ENCODE measurements at places on chromosomes 11 and 22. TPM values are rescaled to one million over a fixed set of nuclear protein-coding genes. Genes with fewer than 3 reads are reported as not detected.

PTPRCAP gene
- 0.89 TPM for total RNA-seq

AGBL2 gene
- total RNA-seq: 0.34 TPM

IL10RA gene
- not detected for total RNA-seq

DEUP1 gene
- not detected for total RNA-seq

GRCh38 chr11:76419896-76420295, 24.9 kb upstream of the EMSY start:
- no peak for DNase-seq

- no peak for DNase-seq
Measured at GRCh38 chr11:60951606-60951903, 421 bp downstream of the SLC15A3 start.

DNA sequence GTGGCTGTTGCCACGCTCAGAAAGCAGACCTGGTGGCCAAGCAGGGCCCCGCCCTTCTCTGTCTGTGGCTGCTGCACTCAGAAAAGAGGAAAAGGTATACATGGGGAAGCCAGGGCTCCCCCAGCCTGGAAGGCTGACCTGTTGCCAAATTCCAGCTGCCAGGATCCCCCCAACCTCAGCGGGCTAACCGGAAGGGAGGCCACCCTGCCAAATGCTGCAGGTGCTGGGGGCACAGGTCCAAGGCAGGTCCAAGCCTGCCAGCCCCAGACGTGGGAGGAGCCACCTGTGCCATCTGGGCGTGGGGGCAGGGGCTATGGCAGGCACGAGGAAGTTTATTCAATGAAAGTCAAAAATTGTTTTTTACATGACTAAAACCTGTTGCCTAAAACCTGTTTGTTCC, 2.6 kb downstream of the NPTXR start:
- no peak for DNase-seq

GRCh38 chr11:65403607-65404121, 17.2 kb downstream of the FRMD8 start:
- no peak for DNase-seq

DNA sequence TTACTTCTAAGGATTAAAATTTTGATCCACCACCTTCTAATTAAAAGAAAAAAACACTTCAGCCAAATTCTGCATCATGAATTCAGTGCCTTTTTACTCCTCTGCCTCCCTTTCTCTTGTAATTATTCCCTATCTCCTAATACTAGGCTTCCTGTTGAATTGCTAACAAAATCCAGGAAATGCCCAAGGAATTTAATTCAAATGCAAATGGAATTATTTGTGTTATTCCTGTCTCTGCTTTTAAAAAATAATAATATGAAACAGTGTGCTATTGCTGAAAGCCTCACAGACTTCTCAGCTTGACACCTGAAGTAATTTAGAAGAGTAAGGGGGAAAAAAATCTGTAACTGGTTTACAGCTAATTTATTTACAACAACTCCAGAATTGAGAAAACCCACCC, 85.5 kb downstream of the DLG2 start:
- no peak for DNase-seq

GRCh38 chr11:134522782-134523570, 110.9 kb upstream of the B3GAT1 start:
- no peak for DNase-seq

- no peak for DNase-seq
Measured at GRCh38 chr22:41048791-41049717, 43.3 kb upstream of the EP300 start.

GRCh38 chr22:37098976-37099591, 10.4 kb downstream of the TMPRSS6 start:
- no peak for DNase-seq

- DNase-seq: no peak
Measured at GRCh38 chr11:8331767-8332166, 68.1 kb upstream of the LMO1 start.

GRCh38 chr11:96481204-96481603, 91.4 kb downstream of the JRKL start:
- no peak for DNase-seq

DNA sequence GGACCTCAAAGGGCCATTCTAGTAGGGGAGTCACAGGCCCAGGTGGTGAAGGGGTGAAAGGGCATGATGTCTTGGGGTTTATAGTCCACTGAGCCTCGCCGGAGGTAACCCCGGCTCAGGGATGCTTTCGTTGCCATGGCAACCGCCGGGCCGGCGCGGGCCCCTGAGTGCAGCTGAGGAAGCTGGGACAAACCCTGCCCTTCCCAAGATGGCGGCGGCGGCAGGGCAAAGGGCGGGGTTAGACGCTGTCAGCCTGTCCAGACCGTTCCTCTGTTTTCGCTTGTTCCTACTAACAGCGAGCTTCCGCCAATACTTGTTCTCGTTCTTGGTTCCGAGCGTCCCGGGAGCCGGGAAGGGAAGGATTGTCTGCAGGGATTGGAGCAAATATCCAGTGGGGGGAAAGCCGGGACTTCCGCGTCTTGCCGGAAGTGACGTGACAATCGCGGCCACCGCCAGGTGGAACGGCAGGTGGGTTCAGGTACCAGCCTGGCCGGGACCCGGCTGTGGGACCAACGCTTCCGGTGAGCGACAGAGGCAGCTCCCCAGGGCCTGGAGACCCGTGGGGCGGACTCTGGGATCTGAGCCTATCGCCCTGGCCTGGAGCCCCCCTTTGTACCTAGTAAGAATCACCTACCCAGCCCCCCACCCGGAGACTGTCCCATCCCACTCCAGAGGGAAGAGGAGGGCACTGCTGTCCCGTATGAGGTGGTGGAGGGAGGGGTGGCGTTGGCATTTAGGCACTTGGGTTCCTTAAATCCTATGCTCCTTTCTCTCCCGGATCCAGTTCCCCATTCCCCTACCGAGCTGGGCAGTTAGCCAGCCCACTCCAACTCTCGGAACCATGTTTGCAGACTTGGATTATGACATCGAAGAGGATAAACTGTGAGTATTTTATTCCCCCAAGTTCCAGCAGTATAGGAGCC, at the start of gene PICK1:
Gene PICK1 (plus strand): TSS at position 436 of the 923 bp plus-strand sequence. CDS start 406 bp downstream, at position 842.
- DNase-seq: peak; percentile 96

- DNase-seq: no peak
Measured at GRCh38 chr22:24207264-24208011, 26.2 kb downstream of the SUSD2 start.

DNA sequence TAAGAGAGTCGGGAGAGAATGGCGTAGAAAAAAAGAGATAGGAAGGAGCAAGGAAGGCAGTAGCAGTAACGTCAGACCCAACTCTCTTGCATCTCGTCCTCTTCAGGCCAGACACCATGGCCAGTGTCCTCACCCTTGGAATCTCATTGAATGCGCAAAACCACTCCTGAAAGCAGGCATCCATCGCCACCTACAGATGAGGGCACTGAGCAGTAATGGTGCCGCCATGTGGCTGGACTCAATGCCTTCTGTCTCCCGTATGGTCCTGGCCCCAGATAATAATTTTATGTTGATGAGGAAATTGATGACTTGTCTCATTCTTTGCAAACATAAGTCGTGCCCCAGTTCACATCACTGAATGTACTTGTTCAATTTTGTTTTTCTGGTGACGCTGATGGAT, 17.8 kb upstream of the ALX4 start:
- DNase-seq: no peak

DNA sequence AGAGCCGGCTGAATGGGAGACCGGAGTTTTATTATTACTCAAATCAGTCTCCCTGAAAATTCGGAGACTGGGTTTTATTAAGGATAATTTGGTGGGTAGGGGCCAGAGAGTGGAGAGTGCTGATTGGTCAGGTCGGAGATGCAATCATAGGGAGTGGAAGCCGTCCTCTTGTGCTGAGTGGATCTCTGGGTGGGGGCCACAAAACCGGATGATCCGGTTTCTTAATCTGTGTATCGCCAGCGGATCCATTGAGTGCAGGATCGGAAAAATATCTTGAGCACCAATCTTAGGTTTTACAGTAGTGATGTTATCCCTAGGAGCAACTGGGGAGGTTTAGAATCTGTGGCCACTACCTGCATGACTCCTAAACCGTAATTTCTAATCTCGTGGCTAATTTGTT, 886 bp upstream of the NIPSNAP1 start:
- DNase-seq: no peak

- DNase-seq: no peak
Measured at GRCh38 chr11:26851291-26851690, 129.4 kb upstream of the SLC5A12 start.

DNA sequence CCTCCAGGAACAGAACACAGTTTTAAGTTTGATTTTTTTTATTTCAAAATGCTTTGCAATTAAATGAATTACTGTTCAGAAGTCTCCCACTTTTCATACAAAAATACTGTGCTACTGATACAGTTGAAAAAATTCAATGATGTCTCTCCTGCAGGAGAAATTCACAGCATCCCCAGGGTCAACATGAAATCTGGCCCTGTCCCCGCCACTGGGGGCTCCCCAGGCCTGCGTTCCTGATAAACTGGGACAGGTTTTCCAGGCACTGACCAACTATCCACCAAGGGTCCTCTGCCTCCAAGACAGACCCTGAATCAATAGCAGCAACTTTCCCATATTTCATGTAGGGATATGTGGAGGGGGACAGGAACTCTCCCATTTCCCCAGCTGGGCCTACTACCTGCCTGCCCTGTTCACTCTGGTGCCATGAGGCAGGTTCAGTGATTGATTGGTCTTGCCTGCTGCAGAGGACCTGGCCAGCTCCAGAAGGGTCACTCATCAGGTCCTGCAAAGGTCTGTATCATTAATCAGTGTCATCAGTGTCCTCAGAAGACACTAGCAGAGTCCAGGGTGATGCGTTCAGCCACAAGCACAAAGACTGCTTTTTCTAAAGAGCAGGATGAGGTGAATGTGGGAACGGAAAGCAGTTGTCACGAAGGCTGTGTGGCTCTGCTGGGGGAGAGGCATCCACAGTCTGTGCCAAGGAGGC, 43.4 kb downstream of the PISD start:
- DNase-seq: no peak
